ENCODE measurements at places on chromosomes 12 and 14.

GRCh38 chr12:108399514-108399913, 60.4 kb upstream of the CMKLR1 start:
- DNase-seq: no peak
- no peaks in the 10 kb centered on the region for H3K27me3 ChIP-seq
- no peaks in the 10 kb centered on the region for H3K36me3 ChIP-seq
- H3K4me3 ChIP-seq: no peak overlapping the region

DNA sequence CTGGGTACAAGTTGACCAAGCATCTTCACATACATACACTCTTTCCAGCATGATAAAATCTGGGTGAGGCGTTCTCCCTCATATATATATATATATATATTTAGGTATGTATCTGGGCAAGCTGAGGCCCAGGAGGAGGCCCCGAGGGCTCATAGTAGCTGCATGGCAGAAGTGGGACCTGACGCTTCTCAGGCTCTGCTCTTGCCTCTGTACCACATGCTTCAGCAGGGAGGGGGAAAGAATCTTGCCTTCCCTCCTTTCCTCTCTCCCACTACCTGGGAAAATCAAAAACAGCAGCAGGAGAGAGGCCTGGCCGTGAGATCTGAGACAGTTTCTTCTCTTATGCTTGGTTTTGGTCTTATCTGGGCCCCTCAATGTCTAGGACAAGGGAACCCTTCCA, 9.2 kb downstream of the PPP1R1A start:
- H3K4me1 ChIP-seq: no peaks in the 10 kb centered on the region
- H3K27me3 ChIP-seq: no peaks in the 10 kb centered on the region
- H3K27ac ChIP-seq: no peak overlapping the region
- H3K4me3 ChIP-seq: no peak overlapping the region
- H3K36me3 ChIP-seq: no peaks in the 10 kb centered on the region

DNA sequence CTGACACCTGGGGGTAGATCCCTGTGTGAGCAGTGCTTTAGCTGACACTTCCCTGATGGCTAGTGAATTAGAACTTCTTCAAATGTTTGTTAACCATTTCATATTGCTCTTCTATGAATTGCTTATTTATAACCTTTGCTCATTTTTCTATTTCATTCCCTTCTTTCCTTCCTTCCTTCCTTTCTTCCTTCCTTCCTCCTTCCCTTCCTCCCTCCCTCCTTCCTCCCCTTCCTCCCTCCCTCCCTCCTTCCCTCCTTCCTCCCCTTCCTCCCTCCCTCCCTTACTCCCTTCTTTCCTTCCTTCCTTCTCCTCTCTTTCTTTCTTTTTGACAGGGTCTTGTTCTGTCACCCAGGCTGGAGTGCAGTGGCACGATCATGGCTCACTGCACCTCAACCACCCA, 23.3 kb upstream of the CEP170B start:
- no peak overlapping the region for H3K27ac ChIP-seq
- no peaks in the 10 kb centered on the region for H3K27me3 ChIP-seq
- H3K4me3 ChIP-seq: no peak overlapping the region
- H3K36me3 ChIP-seq: no peaks in the 10 kb centered on the region
- no peak for DNase-seq
- H3K4me1 ChIP-seq: no peaks in the 10 kb centered on the region

DNA sequence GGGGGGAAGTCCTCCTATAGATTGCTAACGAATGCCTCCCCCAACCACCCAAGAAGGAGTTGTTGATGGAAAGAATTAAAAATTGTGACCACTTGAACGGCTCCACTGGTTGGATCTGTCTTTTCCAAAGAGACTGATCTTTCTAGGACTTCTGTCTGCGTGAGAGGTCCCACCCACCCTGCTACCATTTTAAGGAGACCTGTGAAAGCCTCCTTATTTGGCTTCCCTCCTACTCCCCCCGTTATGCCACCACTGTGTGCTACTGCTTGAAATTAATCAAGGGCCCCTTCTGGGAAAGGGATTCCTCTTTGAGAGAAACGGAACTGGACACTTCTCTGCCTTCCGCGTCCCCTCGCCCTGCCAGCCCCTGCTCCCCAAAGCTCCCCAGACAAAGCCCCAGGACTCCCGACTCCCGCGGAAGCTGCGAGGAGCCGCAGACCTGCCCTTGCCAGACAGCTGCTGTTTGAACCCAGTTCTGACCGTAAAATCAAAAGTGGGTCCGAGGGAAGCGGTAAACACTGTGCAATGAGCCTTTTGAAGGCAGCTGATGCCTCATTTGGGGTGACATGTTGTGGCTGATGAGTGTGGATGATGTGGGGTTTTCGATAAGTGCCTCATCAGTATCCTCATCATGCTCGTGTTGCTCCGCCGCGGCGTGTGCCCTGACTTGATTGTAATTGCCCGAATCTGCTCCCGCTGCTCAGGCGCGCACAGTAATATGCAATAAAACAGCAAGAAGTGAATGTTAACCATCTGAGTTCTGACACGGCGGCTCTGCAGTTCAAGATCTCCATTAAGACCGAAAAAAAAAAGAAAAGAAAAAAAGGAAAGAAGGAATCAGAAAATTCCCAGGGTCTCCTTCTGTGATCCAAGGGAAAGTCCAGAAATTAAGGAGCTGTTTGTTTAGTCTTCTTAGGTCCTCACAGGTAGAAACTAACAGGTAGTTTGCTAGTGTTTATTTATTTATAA, 48.2 kb downstream of the MBIP start:
- no peak for DNase-seq
- no peak overlapping the region for H3K27ac ChIP-seq
- H3K27me3 ChIP-seq: no peaks in the 10 kb centered on the region
- no peaks in the 10 kb centered on the region for H3K4me1 ChIP-seq

- peaks cover 8% of the 10 kb centered on the region for H3K4me1 ChIP-seq
- no peak for DNase-seq
- H3K4me3 ChIP-seq: no peak overlapping the region
- no peaks in the 10 kb centered on the region for H3K36me3 ChIP-seq
- H3K27me3 ChIP-seq: no peaks in the 10 kb centered on the region
- H3K27ac ChIP-seq: no peak overlapping the region
Observed at GRCh38 chr14:101473045-101473729, 88.1 kb upstream of the DIO3 start.

DNA sequence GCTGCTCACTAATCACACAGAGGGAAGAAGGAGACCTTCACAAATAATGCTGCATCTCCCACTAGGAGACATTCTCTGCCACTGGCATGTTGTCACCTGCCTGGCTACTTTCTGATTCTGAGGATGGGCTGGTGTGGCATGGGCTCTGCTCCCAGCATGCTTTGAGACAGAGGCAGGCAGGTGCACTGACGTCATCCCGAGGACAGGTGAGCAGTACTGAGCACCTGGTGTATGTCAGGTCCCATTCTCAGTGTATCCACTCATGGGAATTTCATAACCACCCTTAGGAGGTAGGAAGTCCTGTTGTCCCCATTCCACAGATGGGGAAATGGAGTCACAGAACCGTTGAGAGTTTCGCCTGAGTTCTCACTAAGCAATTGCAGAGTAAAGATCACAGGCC, 597.9 kb downstream of the VRK1 start:
- no peaks in the 10 kb centered on the region for H3K36me3 ChIP-seq
- H3K4me3 ChIP-seq: no peak overlapping the region
- no peaks in the 10 kb centered on the region for H3K27me3 ChIP-seq
- no peaks in the 10 kb centered on the region for H3K4me1 ChIP-seq
- no peak for DNase-seq
- H3K27ac ChIP-seq: no peak overlapping the region
